ENCODE measurements at places on chromosomes 7 and 10. TPM values are rescaled to one million over a fixed set of nuclear protein-coding genes. Genes with fewer than 3 reads are reported as not detected.

DNA sequence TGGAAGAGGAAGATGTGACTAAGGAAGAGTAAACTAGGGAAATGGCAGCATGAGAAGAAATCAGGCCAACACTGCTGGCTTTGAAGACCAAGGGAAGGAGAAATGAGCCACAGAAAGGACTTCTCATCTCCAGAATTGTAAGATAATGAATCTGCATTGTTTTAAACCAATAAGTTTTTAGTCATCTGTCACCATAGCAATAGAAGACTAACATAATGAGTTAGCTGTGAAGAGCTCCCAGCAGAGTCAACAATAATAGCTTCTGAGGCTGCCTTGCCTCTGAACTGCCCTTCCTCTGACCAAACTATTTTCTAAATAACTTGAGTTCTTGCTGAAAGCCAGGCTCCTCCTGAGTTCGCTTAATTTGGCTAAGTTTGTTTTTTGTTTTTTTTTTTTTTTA lies 103.6 kb downstream of the CACNA2D1 start:
- DNase-seq = no peak

Gene UTF1
- not detected for polyA plus RNA-seq

Gene ANKRD61
- polyA plus RNA-seq = 0.22 TPM

Gene NEBL
- 1.3 TPM for polyA plus RNA-seq

Gene SPACDR
- polyA plus RNA-seq = 0.33 TPM

Data from mammary epithelial cell (primary cell).